ENCODE measurements at places on chromosomes 6 and 20.

GRCh38 chr6:115203381-115203780 is 857.3 kb downstream of the FRK start:
- DNase-seq = no peak

DNA sequence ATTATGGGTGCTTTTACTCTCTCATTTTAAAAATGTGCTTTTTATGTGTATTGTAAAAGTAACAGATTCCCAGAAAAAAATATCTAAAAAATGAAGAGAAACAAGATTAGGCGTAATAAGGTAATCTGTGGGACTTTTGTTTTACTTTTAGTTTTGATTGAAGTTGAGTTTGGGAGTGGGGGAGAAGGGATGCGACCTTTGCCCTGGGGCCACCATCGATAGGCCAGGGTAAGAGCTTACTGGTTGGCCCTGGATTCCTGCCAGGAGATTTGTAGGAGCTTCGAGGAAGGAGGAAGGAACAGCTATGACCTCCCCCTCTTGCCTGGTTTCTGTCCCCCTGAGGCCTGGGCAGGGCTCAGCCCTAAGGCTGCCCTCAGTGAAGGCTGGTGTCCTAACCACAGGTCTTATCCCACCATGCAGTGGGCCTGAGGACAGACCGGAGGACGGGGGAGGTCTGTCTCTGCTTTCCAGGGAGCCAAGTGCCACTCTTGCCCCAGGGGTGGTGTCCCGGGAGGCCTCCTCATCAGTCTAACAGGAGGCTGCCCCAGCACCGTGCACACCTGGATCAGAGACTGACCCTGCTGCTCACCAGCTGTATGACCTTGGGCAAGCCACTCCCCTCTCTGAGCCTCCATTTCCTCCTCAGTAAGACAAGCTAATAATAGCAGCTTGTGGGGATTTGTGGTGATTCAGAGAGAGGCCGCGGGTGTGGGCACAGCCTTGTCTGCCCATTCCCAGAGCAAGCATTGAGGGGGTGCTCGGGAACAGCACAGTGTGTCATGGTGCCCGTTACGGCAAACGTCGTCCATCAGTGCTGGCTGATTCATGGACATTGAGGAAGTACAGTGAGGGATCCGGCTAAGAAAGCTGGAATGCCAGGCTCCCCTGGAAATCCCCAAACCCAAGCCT is 21.2 kb downstream of the TGM2 start:
- DNase-seq = no peak

- DNase-seq = no peak
These were observed 119.6 kb upstream of the DOK5 start for GRCh38 chr20:54355631-54356280.

- no peak for DNase-seq
These were observed 109.3 kb downstream of the WDR27 start for GRCh38 chr6:169592558-169592957.

- DNase-seq = no peak
These were observed 320.8 kb downstream of the SOX4 start for GRCh38 chr6:21914121-21914973.

GRCh38 chr6:163718537-163718936 is 304.0 kb downstream of the QKI start:
- DNase-seq = no peak

DNA sequence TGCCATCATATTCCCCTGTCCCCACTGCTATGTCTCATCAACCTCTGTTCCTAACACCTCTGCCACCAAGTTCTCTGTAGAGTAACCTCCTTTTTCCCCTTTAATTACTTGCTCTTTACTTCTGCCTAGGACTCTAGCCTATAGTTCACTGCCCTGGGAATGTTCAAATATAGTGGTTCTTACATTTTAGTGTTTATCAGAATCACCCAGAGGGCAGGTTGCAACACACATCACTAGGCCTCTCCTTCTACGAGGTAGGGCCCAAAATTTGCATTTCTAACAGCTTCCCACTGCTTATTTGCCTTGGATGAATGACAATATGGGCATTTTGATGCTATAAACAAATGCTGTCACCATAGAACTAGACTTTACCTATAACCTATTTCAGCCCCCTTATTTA is 23.1 kb upstream of the C6orf141 start:
- no peak for DNase-seq

DNA sequence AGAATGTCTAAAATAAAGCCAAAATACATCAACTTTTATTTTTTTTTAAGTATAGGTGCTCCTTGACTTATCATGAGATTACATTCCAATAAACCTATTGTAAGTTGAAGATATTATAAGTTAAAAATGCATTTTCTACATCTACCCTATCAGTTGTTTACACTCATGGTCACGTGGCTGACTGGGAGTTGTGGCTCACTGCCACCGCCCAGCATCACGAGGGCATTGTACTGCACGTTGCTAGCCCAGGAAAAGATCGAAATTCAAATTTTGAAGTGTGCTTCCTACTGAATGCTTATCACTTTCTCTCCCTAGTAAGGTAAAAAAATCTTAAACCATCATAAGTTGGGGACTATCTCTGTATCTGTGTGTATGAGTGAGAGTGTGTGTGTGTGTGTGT is 126.6 kb upstream of the RIN2 start:
- DNase-seq = no peak
